Activated naive CD8-positive, alpha-beta T cell treated with anti-CD3 and anti-CD28 coated beads, Interleukin-2, amount 10 ng/mL, durations not matched to agents 7 days and 5 days (primary cell): ENCODE measurements at places on chromosomes 11 and 22. TPM values are rescaled to one million over a fixed set of nuclear protein-coding genes. Genes with fewer than 3 reads are reported as not detected.
A peak's percentile ranks its signal among the peaks of the same experiment; 100 is the strongest.

DNA sequence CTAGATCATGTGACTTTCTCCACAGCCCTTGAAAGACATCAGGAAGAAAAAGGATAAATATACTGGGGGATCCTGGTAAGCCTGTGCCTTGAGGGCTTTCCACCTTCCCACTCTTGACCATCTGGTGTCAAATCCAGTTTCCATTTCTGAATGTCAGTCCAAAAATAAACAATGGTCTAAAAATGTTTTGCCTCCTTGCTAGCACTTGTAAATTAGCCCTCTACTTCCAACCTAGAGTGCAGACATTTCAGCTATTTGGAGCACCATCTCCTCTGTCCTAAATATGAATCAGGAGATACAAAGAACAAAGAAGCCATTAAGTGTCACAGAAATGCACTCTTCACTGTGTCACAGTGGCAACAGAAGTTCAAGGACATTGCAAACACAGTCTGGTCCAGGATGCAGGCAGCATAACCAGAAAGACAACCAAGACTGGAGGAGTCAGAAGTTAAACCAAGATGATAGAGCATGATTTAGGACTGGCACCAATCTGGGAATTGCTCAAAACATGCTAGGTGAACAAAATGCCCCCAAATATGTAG, 88.1 kb downstream of the CCDC34 start:
- no peak for DNase-seq

GRCh38 chr22:47288680-47289079, 526.2 kb downstream of the TBC1D22A start:
- DNase-seq, result no peak

The ARHGAP8 gene
- total RNA-seq, result 2.2 TPM

DNA sequence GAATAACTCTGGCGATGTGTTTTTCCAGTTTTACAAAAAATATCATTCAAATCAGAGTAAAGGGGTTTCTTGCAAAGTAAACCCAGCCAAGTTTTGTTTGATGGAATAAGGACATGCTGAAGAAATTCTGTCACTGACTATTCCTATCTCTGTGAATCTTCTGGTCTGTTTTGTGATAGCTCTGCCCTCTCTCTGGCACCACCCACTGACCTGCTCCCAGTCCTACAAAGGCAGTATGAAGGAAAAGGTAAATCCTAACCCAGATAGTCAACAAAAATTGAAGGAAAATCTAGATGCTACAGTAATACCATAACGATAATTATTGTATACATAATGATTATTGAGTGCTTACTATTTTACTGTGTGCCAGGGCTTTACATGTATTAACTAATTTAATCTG, 76.3 kb upstream of the TP53AIP1 start:
- DNase-seq, result no peak

DNA sequence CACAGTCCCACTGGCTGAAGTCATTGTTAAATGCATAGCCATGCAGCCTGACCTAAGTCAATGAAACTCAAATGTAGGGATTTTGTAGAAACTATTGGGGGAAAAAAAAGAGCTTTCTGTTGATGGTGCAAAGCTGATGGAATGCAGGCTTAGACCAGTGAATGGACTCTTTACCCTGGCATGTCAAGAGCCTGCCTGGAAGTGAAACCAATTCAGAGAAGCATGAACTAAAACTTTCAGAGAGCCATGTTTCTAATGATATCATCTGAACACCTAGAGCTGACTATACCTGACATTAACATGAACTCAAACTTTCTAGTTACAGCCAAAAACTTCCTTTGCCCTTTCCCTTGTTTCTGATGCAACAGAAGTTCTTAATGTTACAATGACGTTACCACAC, 89.0 kb downstream of the APIP start:
- no peak for DNase-seq

DNA sequence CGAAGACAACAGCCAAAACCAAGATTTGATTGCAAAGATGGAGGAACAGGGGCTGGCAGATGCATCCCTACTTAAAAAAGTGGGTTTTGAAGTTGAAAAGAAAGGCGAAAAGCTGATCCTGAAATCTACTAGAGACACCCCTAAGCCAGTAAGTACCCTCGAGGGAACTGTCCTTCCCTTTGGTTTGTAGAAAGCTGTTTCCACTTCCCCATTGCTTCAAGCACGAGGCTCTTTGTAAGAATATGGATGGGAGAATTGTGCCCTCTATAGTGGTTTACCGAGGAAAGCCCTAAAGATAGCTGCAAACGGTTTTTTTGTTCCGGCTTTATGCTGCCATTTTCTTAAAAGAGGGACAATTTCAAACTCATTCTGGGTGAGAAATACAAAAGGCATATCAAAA, 133.9 kb downstream of the WNT7B start:
- DNase-seq, result no peak

DNA sequence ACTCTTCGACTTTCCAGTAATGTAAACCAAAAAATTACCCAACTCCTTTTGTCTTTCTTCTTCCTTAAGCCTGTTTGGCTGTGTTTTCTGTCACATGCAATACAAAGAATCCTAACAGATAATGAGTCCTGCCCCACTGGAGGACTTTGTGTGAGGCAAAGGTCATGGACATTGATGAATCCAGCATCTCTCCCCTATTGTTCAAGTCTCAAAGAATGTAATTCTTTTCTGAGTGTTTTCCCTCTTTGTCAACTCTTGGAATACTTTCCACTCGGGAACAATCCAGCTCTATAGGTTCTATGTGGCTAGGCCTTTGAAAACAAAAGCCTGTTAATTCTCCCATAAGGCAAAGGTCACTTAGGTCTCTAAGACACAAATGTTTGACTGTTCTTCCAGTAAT, 100.7 kb downstream of the FAR1 start:
- DNase-seq, result no peak

GRCh38 chr11:2426826-2427521, 17.3 kb downstream of the TRPM5 start:
- DNase-seq, result no peak

DNA sequence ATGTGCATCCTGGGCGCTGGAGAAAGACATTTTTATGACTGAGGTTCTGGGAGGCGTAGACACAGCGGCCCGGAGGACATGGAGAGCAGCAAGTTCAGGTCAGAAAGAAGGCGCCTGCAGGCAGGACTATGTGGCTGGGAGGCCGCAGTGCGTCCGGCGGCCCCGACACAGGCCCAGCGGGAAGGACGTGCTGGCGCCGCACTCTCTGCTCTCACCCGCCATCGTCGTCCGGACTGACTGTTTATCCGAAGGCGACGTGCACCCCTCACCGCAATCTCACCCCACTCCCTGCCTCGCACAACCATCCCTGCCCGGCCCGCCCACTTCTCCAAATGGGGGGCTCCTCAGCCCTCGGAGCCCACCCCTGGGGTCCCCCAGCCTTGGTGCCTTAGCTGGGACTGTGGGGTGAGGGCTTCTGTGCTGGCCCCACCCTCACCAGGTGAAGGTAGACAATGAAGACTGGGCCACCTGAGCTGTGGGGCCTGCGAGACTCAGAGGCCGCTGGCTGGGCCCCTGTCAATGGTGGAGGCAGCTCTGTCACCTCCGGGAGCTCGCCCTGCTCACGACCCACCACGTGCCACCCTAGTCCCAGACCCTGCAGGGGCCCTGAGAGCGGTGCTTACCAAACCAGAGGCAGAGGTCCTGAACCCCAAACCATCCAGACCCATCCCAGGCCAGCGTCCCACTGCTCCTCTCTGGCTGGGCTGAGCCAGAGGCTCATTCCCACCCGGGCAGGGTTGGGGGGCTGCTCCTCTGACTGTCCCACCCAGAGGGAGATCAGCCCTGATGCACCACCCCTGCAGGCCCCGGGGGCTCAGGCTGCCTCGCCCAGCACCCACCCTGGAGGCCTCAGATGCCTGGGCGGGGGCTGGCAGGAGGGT, 16.2 kb upstream of the MUC5B start:
- peak; percentile 19 for DNase-seq

The DLG2 gene
- 2.6 TPM for total RNA-seq
